HuH-7 (cell line): ENCODE measurements at places on chromosomes 1 and 21.

DNA sequence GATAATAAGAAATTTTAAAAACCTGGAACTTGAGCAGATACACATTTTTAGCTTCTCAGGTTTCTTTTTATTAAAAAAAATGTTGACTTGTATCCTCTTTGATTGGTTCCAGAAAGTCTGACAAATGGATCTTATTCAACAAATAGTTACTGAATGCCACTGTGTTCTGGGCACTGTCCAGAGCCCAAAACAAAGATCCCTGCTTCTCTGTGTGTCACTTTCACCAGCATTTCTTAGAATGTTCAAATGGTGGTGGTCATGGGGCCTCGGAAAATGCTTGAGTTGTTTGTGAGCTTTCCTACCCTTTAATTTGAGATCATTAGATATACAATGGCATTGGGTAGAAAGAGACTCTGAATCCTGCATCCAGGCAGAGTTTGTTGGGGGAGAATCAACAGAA, 19.9 kb downstream of the ACTN2 start:
- no peak for DNase-seq

DNA sequence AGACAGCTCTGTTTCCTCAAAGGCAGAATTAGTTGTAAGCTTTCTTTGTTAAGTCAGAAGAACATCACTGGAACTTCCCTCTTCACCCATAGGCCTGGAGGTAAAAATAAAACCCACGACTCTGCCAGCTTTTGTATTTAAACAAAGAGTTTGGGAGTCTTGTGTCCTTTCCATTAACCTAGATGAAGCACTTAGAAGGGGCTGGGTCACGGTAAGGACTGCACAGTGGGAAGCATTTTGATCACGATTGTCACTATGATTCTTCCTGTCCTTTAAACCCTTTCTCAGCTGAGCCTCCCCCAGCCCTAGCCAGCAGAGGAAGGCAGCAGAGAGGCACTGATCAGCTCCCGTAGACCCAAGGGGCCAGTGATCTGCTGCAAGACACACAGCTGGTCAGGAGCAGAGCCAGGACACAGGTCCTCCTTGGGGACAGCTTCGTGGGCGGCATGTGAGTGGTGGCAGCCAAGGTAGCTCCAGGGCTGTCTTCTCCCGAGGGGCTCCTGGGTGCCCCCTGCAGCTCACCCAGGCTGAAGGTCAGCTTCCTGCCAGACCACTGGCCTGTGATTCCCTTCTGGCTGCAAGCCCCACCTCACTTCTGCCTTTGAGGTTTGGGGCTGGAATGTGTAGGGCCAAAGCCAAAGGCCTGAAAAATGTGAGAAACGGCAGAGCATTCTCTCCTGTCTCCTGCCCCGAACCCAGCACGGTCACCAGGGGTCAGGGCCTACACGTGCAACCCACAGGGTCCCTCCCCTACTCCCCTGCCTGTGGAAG, 4.0 kb upstream of the LAPTM5 start:
- no peak for DNase-seq

DNA sequence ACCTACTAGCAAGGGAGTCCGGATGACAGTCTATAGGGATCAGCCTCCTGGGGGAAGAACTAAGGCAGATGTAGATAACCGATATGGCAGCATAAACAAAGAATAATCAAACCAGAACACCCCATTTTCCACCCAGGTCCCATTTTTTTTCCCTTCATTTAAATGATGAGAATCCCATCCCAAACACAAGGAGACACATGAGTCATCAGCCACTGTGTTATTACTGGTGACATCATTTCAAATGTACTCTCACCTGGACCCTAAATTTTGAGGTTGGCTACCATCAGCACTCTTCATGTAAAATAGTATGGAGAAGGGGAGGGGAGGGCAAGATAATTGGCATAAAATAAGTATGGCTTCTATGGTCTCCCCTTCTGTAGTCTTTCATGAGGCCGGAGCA, 108.9 kb upstream of the GUCA2B start:
- no peak for DNase-seq

- no peak for DNase-seq
Measured at GRCh38 chr1:185398022-185398421, 81.0 kb upstream of the IVNS1ABP start.

DNA sequence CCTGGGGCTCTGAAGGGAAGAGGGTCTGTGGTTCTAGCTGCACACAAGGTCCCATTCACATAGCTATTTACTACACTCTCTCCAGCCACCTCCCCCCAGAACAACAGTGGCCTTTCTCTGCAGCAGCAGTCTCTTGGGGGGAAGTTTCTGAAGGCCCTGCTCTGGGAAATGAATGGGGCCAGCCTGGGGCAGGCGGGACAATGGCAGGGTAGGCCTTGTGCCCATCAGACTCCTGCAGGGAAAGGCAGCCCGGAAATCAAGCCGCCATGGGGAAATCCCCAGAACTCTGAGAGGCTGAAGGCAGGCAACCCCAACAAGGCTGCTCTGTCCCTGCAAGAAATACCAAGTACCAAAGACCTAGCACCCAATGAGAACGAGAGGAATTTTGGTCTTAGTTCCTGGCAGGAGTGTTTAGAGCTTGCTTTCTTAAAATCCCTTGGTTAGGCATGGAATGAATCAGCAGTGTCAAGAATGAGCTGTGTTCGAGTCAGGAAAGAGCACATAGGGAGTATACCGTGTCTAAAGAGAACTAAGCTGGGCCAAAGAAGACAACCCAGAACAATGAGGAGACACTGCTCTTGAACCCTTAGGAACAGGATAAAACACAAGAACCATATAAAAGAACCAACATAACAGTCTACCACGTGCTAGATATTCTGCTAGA, 11.3 kb downstream of the ARHGEF11 start:
- no peak for DNase-seq
